Lower leg skin (tissue), 4 donors: ENCODE measurements at places on chromosomes 12 and 14. TPM values are rescaled to one million over a fixed set of nuclear protein-coding genes. Genes with fewer than 3 reads are reported as not detected.

GRCh38 chr14:24079491-24080141 is 8.3 kb downstream of the CPNE6 start:
- no peak for DNase-seq

GRCh38 chr14:58027904-58028303 is 124.1 kb downstream of the ARMH4 start:
- DNase-seq: no peak

GRCh38 chr14:31036552-31036951 is 10.4 kb upstream of the STRN3 start:
- no peak for DNase-seq

- DNase-seq: no peak
These were observed 1.5 kb downstream of the LGR5 start for GRCh38 chr12:71440763-71441748.

DNA sequence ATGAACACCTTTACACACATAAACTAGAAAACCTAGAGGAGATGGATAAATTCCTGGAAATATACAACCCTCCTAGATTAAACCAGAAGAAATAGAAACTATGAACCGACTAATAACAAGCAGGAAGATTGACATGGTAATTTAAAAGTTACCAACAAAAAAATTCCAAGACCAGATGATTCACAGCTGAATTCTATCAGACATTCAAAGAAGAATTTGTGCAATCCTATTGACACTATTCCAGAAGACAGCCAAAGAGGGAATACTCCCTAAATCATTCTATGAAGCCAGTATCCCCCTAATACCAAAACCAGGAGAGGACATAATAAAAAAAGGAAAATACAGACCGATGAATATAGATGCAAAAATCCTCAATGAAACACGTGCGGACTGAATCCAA is 102.6 kb upstream of the KRR1 start:
- no peak for DNase-seq

DNA sequence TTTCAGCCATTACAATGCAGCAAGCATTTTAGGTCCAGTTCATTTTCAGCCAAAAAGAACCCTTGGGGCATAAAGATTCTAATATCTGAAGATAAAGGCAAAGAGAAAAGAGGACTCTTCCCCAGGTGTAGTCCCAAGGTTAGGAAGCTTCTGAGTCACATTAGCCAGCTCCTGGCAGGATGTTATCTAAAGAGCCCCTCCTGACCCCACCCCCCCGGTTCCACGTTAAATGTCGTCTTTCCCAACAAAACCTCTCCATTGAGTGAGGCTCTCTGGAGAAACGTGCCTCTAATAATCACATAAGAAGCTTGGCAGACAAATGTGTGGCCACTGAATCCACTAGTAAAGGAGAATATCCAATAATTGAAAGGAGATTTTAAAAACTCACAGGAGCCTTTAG is 267.7 kb downstream of the GALC start:
- no peak for DNase-seq

DNA sequence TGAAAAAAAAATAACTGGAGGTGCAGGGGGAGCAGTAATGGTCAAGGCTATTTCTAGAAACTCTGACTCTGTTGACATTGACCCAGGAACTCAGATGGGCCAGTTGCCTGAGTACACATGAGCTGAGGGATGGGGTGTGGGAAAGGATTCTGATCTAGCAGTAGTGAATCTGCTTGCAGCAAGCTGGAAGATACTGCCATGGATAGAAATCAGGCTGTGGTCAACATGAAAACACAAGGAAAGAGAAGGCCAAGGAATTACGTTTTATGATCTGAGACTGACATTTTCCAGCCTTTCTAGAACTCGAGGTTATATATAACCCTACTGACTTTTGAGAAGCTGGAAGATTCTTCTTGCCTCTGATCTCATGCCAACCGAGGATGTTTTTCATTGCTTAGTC is 90.0 kb downstream of the ANO6 start:
- no peak for DNase-seq

- no peak for DNase-seq
These were observed 477.0 kb downstream of the SOX5 start for GRCh38 chr12:23472329-23472971.

- DNase-seq: no peak
These were observed 25.3 kb downstream of the TMTC3 start for GRCh38 chr12:88167384-88167783.

GRCh38 chr14:42802346-42802745 is 1195.7 kb downstream of the LRFN5 start:
- no peak for DNase-seq

DNA sequence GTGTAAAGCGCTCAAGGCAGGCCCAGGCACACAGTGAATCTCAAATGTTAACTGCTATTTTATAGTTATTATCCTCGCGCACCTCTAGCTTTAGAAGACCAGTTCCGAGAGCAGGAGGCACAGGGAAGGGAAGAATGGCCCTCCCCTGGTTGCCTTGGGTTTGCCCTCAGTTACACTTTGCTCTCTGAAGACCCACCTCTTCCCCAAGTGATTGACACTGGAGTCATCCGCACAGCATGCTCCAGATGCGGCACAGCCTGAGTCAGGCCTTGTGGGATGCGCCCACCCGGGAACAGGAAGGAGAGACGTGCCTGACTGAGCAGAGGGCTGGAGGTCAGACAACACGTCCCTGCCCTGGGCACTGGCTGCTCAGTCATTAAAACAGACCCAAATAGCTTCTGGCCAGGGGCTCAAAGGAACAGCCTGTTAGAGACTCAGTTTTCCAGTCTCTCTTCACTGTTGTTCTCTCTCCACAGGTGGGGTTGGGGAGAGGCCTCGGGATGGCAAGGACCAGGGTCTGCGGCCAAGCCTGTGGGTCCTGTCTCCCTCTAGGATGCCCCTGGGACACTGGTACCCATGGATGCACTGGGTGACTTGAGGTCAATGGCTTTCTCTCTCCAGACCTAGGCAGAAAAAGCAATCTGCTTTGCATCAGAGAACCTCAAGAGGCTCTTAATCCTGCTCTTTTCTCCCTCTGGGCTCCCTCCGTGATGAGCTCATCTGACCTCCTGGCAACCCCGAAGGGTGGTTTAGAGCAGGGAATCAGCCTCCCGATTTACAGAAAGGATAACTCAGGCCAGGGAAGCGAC is 13.6 kb upstream of the MLXIP start:
- DNase-seq: no peak

DNA sequence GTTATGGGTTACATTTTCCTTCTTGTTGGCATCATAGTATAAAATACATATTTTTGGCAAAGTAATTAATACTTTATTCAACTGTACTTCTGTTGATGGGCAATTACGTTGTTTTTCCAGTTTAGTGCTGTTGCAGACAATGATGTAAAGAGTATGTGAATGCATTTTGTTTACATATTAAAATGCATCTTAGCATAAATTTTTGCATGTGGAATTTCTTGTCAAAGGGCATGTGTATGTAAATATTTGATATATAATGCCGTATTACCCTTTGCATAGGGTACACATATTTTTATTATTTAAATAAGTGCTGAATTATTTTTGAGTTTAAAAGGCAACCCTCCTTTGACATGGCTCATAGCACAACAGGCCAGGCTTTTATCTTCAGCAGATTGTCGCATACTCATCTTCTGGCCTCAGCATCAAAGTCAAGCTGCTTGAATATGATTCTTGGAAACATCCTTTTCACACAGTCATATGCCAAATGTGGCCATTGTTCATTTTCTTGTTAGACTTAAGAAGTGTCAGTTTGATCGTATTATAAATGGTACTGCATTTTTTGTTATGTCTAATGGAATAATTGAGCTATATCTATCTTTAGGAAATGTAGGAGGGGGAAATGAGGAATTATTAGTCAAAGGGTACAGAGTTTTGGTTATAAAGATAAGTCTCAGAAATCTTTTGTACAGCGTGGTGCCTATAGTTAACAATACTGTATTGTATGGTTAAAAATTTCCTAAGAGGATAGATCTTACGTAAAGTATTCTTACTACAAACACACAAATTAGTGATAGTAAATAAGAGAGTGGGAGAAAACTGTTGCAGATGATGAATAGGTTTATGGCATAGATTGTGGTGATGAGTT is 138.5 kb downstream of the FUT8 start:
- DNase-seq: no peak

GRCh38 chr12:52439420-52439819 is 5.2 kb upstream of the KRT75 start:
- no peak for DNase-seq

DNA sequence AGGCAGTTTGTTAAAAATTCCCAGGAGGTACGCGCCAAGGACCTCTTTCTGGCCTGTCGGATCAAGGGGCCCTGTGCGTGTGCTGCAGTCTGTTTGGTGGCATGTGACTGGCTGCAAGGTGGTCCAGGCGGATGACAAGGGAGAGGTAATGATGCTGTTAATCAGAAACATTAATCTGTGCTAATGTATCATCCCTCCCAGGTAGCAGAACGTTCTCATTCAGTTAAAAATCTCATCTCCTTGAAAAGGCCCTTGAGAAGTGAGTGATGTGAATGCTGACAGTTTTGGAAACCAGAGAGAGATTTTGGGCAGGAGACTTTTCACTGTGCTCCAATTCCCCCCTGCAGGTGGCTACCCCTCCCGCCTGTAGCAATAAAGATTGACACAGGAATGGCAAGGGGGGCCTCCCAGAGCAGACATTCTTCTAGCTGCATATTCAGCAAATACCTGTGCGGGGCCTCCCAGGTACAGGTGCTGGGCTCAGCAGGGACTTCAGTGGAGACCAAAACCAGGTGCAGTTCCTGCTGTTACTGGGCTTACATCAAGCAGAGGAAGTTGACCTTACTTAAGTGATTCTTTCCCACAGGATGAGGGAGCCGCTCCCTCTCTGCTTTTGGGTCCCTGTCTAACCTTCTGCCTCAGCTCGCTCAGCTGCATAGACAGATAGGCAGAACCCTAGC is 364.8 kb downstream of the CACNA1C start:
- no peak for DNase-seq

DNAH10 gene
- 0.27 TPM for total RNA-seq

AEBP2 gene
- total RNA-seq: 31.4 TPM

CDKN3 gene
- total RNA-seq: 2.0 TPM

C3AR1 gene
- 5.5 TPM for total RNA-seq

CACNA1C gene
- 2.4 TPM for total RNA-seq

MYO1A gene
- not detected for total RNA-seq

FGD6 gene
- 13.9 TPM for total RNA-seq

B4GALNT1 gene
- 0.25 TPM for total RNA-seq

PTPRQ gene
- 0.08 TPM for total RNA-seq

CPNE6 gene
- total RNA-seq: not detected

KRT82 gene
- not detected for total RNA-seq

NTS gene
- total RNA-seq: not detected

FSCB gene
- total RNA-seq: not detected
